Left forelimb (tissue), 1 donor: ENCODE measurements at places on chromosomes 1 and 21.

DNA sequence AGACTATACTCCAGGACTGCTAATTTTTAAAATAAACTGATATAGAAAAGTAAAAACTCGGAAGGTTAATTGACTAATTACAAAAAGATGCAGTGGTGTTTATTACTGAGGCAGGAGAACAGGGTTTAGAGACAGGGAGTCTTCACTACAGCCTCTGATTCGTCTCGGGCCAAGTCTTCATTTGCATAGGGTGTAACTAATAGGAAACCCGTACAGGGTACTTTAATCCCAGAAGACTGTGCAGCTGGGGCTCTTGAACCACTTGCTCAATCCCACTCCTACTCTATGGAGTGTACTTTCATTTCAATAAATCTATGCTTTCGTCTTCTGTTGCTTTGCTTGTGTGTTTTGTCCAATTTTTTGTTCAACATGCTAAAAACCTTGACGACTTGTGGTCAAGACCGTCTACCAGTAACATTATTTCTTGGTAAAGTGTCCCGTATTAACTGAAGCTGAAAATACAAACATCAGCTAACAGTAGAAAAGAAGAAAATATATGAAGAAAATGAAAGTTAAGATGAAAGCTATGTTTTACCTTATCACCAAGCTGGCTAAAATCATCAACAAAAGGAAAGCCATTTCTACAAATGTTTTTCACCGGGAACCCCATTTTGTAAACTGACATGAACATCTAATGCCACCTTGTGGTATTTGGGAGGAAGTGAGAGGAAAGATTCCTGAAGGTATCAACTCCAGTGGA lies 8.0 kb downstream of the SDHB start:
- DNase-seq: no peak

- DNase-seq: no peak
Measured at GRCh38 chr1:90723590-90724108, 6.5 kb upstream of the BARHL2 start.

GRCh38 chr1:243580072-243580471 lies 270.0 kb downstream of the AKT3 start:
- no peak for DNase-seq

- DNase-seq: no peak
Measured at GRCh38 chr1:157274698-157275534, 136.7 kb upstream of the ETV3 start.

- DNase-seq: no peak
Measured at GRCh38 chr1:27318596-27318995, 3.4 kb upstream of the TMEM222 start.

DNA sequence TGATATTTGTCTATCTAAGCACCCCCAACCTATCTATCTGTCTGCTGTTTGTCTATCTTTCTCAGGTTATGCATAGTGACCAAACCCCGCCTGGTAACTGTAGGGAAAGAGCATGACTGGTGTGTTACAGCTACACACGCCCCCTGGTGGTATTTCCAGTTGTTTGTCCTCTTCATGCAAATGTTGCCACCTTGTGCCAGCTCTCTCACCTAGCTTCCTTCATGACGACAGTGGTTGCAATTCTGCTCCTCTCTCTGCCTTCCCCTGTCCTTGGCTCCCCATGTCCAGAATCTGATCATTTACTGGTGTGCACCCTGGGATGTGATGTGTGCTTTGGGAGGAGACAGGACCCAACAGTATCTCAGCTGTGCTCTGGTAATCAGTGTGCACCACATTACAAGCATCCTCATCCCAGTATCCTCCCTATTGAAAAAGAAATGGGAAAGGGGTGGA lies 8.1 kb upstream of the INKA2 start:
- no peak for DNase-seq

GRCh38 chr1:67394548-67394947 lies 35.7 kb downstream of the SERBP1 start:
- DNase-seq: no peak

DNA sequence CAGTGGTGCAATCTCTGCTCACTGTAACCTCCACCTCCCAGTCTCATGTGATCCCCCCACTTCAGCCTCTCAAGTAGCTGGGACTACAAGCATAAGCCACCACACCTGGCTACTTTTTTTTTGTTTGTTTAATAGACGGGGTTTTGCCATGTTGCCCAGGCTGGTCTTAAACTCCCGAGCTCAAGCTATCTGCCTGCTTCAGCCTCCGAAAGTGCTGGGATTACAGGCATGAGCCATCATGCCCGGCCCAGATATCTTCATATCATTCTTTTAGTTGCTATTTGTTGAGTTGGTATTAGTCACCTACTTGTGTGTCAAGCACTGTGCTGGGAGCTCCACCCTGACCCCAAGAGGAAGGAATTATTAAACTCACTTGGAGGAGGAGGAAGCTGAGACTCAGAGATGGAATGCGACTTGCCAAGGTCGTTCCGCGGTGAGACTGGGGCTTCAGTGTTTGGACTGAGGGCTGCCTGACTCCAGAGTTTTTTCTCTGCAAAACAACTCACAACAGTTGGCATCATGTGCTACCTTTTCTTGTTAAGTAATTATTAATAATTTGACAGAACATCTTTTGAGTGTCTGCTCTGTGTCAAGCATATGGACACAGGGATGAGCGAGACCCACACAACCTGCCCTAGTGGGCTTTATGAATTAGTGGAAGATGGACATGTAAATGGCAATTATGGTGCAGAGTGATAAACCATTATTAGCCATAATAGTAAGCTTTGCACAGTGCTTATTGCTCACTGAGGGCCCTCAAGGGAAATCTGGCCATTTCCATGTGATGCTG lies 132.0 kb downstream of the FOXD2 start:
- no peak for DNase-seq

DNA sequence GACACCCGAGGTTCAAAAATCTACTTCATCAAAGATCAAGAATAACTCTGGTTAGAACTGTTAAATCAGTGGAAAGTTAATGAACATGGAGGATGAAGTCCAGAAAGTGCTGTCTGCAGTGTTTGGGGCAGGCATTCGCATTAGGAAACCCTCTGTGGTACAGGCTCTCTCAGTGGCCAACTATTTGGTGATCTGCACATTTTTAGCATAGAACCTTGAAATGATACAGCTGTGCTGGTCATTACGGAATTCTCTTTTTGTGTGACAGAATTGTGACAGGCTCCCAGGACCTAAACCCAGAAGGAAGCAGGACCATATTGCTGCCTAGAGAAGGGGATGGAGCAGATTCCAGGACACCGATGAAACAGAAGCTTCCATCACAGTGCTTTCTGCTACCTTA lies 89.0 kb downstream of the SLC45A1 start:
- no peak for DNase-seq

DNA sequence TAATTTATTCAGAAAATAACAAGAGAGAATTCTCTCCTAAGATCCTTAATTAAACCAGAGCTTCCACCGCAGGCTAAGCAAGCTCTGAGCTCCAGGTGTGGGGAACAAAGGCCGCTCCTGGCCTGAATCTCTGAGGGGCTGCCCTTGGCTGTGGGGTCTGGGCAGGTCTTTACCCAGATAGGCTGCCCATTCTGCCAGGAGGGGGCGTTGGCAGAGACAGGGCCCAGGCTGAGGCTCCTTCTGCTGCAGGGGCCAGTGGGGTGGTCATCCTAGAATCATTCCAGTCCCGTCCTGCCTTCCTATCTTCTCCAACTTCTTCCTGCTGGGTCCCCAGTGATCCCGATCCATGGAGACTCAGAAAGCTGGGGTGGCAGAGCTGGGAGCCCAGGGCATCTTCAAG lies 82.9 kb upstream of the POU3F1 start:
- no peak for DNase-seq

GRCh38 chr1:155139895-155140629 lies at the start of gene DPM3:
DPM3 (minus strand) TSS chr1:155140531; CDS start chr1:155140240, 291 bp downstream.
- DNase-seq: peak; percentile 93

GRCh38 chr21:33238146-33238545 lies 8.4 kb downstream of the IFNAR2 start:
- no peak for DNase-seq

GRCh38 chr1:1614204-1614953 lies 921 bp upstream of the MIB2 start:
- no peak for DNase-seq

DNA sequence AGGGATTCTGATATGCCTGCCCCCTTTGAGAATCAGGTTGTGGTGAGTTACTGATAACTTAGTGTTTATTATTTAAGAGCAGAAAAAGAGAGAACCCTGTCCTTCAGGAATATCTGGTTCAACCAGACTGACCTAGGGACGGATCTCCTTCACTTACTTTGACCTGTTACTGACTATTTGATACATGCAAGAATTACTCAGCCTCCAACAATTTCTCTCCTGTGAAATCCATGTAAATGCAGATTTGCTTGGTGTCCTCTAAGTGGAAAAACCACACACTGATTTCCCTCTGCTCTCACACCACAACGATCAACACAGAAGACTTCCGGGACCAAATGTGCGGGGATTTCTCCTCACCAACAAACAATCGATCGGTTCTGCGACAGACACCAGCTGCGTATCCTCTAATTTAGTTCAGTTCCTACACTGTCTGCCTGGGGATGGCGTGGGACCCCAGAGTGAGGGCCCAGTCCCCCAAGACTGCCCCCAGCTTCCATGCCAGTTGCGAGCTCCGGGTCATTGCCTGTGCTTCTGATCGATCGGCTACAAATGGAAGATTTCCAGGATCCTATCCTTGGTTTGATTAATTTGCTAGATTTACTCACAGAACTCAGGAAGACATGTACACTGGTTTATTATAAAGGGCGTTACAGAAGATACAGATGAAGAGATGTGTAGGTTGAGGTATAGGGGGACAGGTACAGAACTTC lies 51.7 kb downstream of the BACE2 start:
- peak; percentile 53 for DNase-seq

- no peak for DNase-seq
Measured at GRCh38 chr1:176720838-176721237, 257.9 kb downstream of the PAPPA2 start.

DNA sequence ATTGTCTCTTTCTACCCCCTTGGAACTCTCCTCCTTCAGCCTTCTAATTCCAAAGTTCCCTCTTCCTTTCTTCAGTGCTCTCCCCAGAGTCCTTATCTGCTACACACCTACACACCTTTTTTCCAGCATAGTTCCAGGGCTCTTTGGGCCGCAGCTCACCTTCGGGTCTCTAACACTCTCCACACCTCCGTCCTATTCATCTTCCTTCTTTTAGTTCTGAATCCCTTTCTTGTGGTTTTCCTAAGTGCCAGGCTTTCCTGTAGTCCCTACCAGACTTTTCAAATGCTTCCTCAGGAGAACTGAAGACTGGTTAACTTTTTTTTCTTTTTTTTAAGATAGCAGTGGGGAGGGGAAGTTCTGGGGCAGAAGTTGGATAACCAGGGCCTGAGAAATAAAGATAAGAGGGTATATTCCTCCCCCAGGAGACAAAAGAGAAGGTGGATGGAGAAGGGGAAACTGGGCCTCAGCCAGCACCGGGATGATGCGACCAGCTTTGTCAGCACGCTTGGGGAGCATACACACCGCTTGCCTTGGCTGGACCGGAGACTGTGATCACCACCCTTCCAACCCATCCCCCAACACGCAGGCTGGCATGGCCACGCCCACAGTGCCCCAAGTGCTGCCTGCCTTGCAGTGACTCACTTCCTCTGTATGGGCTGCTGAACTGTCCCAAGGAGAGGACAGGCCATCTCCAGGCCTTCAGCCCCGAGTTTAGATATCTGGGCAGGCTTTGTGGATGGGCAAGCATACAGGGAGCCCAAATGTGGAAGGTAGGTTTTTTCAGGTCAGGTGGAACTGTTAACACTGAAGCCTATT lies 2.5 kb upstream of the CERS2 start:
- DNase-seq: no peak

DNA sequence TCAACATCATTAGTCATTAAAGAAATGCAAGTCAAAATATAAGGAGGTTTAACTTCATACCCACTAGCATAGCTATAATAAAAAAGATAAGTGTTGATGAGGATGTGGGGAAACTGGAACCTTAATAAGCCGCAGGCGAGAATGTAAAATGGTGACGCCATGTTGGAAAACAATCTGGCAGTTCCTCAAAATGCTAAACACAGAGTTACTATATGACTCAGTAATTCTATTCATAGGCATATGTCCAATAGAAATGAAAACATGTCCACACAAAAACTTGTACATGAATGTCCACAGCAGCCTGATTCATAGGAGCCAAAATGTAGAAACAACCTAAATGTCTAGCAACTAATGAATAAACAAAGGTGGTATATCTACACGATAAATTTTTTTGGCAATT lies 23.2 kb downstream of the DDX59 start:
- DNase-seq: no peak

- DNase-seq: no peak
Measured at GRCh38 chr1:54936791-54937190, 43.6 kb upstream of the TMEM61 start.

GRCh38 chr1:200727257-200727656 lies 11.4 kb upstream of the CAMSAP2 start:
- DNase-seq: no peak

DNA sequence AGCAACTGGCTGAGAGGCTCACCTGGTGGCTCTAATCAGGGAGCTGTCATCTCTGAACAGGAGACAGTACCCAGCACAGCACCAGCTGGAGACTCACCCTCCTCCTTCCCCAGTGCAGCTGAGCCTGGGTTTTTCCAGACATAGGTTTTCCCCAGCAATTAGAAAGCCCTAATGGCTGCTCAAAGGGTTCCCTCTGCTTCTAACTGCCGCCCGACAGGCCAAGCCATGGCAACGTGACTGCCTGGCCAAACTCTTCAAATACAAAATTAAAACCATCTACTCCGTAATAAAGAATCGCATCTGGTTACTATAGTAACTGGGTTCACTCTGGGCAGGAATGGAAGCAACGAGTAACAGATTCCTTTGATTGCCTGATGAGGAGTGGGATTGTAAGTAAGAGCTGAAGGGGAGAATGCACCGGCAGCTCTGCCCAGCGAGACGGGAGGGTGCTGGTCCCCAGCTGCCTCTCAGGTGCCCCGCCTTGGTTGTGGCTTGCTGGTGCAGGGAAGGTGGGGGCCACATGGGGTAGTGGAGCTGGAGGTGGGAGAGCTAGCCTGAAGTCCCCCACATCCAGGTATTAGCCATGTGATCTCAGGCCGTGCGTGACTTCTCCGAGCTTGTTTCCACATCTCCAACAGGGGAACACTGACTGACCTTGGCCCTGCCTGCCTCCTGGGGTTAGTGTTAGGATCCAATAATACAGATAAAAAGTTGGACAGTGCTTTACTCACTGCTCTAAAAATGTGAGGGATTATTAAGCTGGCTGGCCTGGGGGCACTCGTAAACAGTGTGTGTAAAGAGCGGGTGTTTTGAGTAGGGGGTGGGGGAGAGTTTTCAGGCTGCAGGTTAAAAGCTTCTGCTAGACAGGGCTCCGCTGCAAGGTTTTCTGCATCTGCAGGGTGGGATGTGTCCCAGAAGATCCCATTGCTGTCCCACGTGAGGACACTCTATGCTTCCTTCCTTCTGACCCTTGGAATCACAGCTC lies 94.2 kb downstream of the KCNN3 start:
- DNase-seq: no peak

- no peak for DNase-seq
Measured at GRCh38 chr1:168645721-168646120, 69.3 kb downstream of the XCL1 start.

DNA sequence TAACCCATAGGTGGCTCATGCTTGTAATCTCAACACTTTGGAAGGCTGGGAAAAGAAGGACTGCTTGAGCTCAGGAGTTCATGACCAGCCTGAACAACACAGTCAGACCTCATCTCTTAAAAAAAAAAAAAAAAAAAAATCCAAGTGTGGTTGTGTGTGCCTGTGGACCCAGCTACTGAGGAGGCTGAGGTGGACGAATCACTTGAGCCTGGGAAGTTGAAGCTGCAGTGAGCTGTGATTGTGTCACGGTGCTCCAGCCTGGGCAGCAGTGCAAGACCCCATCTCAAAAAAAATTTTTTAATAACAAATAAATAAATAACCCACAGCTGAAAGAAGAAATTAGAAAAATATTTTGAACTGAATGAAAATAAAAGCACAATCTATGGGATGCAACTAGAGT lies 13.8 kb downstream of the INTS7 start:
- DNase-seq: no peak

GRCh38 chr1:73144311-73144710 lies 862.0 kb upstream of the NEGR1 start:
- no peak for DNase-seq
